ENCODE measurements at places on chromosomes 6 and 20.

DNA sequence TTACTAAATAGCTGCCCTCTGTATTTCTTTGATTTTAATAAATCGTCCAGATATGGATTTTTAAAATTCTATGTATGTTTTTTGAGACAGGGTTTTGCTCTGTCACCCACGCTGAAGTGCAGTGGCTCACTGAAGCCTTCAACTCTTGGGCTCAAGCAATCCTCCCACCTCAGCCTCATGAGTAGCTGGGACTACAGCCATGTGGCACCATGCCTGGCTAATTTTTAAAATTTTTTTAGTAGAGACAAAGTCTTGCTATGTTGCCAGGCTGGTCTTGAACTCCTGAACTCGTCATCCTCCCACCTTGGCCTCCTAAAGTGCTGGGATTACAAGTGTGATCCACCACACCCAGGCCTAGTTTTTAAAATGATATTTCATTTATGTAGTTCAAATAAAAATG is 47.4 kb upstream of the DDR1 start:
- DNase-seq: no peak

DNA sequence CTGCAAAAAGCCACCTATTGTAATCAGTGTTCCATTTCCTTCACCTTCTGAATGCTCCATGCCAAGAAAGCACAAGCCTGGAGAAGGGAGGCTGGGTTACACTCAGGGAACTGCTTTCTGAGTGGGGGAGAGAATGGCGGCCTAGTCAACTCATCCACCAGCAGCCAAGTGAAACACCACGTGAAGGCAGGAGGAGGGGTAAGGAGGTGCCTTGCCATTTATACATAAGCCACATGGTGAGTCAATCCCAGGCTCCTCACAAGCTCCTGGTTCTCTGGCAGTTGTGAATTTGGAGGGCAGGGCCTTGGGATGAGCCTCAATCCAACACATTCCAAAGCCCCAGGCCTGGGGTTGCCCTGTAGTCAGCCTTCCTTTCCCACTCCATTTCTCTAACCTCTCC is 149.4 kb downstream of the CD24 start:
- DNase-seq: peak; percentile 86

DNA sequence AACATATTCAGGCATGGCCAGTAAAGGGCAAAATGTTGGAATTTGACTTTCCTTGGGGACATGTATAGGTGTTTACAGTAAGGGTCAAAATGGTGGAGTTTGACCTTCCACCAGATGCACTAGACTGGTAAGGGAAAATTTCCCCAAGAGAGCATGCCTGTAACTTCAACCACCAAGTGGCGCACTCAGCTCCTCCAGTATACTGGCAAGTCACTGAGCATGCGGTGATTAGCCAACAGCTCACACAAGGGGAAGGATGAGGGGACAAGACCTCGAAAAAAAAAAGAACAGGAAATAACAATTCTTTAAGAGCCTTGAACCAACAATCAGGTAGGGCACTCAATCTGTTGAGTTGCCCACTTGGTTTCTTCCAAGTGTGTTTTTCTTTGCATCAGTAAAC is 140.9 kb downstream of the EYS start:
- DNase-seq: no peak

DNA sequence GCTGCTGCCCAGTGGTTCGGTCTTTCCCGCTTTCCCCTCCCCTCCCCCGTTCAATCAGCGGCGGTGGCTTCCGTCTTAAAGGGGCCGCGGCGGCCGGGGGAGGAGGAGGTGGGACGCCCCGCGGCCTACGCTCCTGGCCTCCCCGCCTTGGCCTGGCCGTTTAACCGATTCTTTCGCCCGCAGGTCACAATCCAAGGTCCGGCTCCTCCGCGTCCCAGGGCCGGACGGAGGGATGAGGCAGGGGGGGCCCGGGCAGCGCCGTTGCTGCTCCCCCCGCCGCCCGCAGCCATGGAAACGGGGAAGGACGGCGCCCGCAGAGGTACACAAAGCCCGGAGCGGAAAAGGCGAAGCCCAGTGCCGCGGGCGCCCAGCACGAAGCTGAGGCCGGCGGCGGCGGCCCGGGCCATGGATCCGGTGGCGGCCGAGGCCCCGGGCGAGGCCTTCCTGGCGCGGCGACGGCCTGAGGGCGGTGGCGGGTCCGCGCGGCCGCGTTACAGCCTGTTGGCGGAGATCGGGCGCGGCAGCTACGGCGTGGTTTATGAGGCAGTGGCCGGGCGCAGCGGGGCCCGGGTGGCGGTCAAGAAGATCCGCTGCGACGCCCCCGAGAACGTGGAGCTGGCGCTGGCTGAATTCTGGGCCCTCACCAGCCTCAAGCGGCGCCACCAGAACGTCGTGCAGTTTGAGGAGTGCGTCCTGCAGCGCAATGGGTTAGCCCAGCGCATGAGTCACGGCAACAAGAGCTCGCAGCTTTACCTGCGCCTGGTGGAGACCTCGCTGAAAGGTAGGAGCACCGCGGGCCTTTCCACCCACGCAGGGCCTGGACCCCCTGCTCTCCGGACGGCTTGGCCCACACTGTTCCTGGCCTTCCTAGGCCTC is 1.2 kb downstream of the STK35 start:
- DNase-seq: peak; percentile 62

- DNase-seq: peak; percentile 53
Measured at GRCh38 chr6:165662041-165662748, 846 bp downstream of the PDE10A start.

GRCh38 chr20:61494763-61495575 is 242.9 kb downstream of the CDH4 start:
- DNase-seq: no peak

DNA sequence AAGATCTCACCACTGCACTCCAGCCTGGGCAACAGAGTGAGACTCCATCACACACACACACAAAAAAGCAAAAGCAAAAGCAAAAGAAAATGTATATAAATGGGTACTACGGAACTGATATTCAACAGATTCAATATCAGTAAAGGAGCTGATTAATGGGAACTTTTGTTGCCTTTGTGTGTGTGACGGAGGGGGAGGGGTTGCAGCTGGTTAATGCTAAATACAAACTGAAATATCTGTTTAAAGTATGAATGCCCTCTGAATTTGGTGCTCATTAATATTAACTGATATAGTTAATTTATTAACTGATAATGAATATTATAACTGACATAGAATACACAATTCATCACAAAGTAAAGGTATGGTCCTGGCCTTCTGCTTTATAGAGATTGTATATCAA is 8.4 kb downstream of the NCOA6 start:
- DNase-seq: no peak

- DNase-seq: no peak
Measured at GRCh38 chr6:29989211-29989610, 46.9 kb downstream of the HLA-A start.

GRCh38 chr20:1375515-1375914 is 17.3 kb downstream of the FKBP1A start:
- DNase-seq: no peak

DNA sequence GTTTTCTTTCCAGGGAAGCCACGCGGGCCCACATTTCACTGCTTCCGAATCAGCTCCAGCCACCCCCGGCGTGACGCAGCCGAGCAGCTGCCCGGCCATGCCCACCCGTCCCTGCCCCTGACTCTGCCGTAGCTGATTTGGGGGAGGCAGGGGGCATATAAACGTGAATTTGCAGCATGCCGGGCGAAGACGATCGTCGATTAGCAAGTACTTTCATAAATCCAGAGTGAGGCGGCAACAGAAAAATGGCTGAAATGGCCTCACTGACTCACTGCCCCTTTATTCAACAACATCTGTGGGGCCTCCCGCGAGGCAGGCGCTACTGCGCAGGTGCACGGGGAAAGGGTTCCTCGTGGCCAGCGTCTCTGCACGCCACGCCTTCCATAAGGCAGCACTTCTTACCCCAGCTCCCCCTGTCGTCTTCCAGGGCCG is 118.0 kb downstream of the DLL1 start:
- DNase-seq: no peak

GRCh38 chr6:63610944-63611343 is 24.7 kb upstream of the PHF3 start:
- DNase-seq: no peak

- DNase-seq: no peak
Measured at GRCh38 chr6:137264311-137265075, 45.3 kb upstream of the IFNGR1 start.

- DNase-seq: no peak
Measured at GRCh38 chr6:135496800-135497411, 634 bp downstream of the AHI1 start.

- DNase-seq: peak; percentile 41
Measured at GRCh38 chr20:46828471-46828870, 66.2 kb upstream of the EYA2 start.

GRCh38 chr6:80186082-80186481 is 79.6 kb downstream of the BCKDHB start:
- no peak for DNase-seq

GRCh38 chr20:982754-983153 is 19.4 kb downstream of the RSPO4 start:
- DNase-seq: no peak

DNA sequence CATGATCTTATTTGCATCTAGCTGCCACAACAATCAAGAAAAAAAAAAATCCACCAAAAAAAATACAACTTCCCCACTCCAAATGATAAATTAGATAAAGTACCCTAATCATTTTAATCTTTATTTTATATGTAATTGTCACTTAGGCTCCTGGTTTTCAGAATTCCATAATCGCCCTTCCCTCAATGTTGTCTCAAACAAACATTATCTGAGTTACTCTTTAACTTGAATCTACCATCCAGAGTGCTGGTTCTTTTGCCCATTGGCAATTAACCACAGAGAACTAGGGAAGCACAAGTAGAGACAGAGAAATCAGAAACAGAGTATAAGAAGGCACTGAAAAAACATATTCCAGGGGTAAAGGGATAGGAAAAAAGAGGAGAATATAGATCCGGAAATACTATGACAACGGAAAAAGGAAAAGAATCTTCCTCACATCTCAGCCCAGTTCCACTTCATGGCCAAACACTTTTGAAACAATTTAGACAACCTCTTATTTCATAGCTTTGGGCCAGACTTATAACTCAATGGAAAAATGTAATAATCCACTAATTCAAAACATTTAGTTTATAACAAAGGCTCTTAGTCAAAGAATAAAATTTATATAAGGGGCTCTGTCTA is 861 bp upstream of the NHSL1 start:
- no peak for DNase-seq

- no peak for DNase-seq
Measured at GRCh38 chr6:37878150-37878710, 58.7 kb downstream of the ZFAND3 start.

DNA sequence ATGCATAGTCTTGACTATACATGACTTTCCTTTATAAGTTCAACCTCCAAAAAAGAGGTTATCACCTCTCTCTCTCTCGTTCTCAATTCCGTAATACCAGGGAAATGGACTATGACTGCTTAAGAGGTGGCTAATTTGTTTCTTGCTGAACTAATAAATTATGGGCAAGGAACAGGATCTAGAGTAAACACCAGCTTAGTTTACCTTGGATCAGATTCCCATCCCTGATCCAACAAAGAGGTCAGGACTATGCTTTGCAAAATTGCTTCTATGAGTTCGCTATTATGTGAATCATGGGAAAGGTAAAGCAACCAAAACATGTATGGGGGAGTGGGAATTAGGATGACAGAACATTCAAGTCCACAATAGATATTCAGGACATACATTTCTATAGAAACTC is 630.7 kb downstream of the HACE1 start:
- no peak for DNase-seq

- no peak for DNase-seq
Measured at GRCh38 chr6:14929291-14929690, 316.6 kb upstream of the JARID2 start.

DNA sequence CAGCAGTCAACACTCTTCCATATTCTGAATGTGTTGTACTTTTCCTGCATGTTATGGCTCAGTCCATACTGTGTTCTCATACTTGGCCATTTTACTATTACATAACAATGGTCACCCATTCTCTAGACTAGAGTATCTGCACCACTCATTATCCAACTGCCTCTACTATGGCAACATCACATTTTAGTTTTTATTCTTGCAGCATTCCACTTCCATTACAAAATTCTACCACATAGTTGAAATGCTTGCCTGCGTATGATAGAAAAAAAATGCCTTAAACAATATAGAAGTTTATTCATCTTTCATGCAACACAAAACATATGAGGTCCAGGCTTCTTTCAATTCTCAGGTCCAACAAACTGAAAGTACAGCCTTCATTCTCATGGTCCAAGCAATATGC is 128.0 kb downstream of the TENT5A start:
- no peak for DNase-seq

- no peak for DNase-seq
Measured at GRCh38 chr20:53672484-53673129, 79.0 kb upstream of the ZNF217 start.

GRCh38 chr6:14178083-14178445 is 60.5 kb downstream of the CD83 start:
- no peak for DNase-seq

DNA sequence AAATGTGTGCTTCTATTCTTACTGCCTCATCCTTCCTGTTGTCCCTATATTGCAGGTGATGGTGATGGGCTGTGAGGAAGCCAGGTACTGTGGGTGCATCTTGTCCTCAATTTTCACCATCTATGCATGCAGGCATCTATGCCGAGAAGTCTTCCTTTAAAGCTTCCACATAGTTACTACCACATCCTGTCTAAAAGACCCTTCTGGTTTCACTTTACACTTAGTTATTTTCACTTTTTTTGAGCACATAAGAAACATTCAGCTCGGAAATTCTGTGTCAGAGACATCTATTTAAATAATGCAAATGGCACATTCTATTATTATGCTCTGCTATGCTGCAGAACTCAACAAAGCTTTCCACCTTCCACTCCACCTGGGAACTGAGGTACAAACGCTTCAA is 28.2 kb upstream of the FABP7 start:
- DNase-seq: no peak

DNA sequence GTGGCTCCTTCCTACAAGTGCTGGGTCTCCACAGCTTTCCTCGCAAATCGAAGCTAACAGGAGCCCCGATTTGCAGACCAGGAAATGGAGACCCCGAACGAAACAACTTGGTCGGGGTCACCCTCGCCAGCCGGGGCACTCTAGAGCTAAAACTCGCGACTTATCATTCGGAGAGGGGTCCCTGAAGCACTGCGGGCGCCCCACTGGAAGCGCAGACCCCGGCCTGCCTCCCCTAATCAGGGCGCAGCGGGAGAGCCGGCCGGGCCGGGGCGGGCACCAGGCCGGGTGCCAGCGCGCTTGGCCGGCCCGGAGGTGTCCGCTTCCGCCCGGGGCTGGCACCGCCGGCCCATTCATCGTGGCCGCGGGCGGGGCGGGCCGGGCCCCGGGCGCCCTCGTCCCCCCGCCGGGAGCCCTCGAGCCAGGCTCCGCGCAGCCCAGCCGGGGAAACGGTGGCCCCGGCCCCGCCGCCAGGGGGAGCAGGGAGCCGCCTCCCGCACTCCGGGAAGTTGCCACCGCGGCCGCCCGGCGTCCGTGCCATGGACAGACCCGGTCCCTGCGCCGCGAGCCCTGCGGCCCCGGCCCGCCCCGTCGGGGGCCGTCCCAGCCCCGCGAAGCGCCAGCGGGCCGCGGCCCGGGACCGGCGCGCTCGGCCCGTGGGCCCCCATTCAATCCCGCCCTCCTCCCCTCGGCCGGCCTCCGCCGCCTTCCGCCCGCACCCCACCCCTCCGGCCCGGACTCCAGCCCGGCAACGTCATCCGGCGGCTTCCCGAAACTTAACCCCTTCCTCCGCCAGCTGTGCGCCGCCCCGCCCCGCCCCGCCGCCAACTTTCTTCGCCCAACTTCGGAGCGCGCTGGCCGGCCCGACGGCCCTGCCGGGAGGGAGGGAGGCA is 961 bp downstream of the RRBP1 start:
- peak; percentile 9 for DNase-seq

GRCh38 chr20:13034936-13035335 is 26.2 kb downstream of the SPTLC3 start:
- no peak for DNase-seq

Measured in RCC 7860 (cell line).